ENCODE measurements at places on chromosomes 1 and 21.

GRCh38 chr1:8560611-8561544 is 243.0 kb downstream of the SLC45A1 start:
- DNase-seq: no peak

DNA sequence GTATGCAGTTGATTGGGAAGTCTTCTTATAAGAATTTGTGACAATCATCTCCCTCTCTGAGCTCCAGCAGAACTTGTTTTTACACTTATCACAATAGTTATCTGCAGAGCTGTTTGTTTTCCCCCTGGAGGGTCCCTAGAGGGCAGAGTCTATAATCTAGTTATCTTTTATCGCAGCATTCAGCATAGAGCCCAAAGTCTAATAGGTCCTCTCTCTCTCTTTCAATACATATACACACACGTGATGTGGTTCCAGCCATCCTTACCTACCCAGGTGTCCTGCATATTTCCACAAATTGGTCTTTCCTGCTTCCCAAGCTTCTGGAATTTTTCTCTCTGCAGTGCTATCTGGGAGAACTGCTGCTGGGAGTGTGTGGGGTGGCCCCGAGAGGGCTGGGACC is 229.6 kb upstream of the KIAA0040 start:
- no peak for DNase-seq

DNA sequence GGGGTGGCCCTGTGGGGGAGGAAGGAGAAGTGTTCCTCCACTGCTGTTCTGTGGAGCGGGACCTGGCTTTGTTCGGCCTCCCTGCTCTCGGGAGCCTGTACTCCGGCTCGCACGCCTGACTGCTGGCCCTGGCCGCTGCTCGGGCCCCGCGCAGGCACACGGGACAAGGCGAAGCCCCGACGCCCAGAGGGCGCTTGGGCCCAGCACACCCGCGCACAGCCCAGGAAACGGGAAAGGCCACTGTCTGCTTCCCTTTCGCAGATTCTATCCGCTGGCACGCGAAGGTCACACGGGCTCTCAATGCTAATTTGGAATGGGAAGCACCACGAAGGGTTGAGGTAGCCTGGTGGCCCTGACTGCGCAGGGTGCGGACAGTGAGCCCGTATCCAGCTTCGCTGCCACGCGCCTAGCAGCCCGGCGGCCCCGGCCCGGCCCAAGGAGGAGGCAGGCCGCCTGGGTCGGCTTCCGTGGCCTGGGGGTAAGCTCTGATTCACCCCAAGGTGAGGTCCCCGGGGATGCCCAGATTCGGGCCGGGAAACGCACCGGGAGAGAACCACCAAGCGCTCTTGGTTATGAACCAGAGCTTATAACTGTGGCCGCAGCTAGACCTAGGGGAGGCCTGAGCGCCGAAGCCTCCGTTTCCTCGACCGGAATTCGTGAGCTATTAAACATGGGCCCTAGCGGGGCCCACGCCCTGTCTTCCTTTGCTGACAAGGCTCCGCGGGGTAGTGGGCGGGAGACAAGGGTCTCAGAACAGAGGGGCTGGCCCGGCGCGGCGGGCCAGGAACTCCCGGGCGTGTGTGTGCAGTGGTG is 19.7 kb upstream of the TBX15 start:
- DNase-seq: no peak

GRCh38 chr1:48563021-48563420 is 91.0 kb upstream of the SPATA6 start:
- DNase-seq: no peak

GRCh38 chr1:241944300-241944699 is 13.3 kb upstream of the BECN2 start:
- DNase-seq: no peak

- DNase-seq: no peak
Measured at GRCh38 chr1:207318072-207318619, 3.3 kb upstream of the CD55 start.

- DNase-seq: no peak
Measured at GRCh38 chr1:198121056-198121826, 35.6 kb upstream of the NEK7 start.

DNA sequence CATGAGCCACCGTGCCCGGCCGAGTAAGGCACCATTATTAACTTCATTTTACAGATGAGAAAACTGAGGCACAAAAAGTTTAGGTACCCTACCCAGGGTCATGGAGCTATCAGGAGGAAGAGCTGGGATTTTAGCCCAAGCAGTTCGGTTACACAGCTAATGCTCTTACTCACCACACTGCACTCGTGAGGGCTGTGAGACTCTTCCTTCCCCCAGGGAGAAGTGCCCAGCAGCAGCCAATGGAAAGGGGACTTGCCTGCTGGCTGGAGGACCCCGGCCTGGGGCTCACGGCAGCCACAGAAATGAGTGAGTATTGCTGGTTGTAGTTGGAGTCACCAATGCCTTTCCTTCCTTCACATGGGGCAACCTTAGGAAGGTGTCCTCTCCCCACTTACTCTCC is 5.2 kb upstream of the CSF1 start:
- no peak for DNase-seq

- no peak for DNase-seq
Measured at GRCh38 chr21:27519361-27519760, 552.5 kb upstream of the ADAMTS5 start.
